Ascending aorta (tissue), 2 donors: ENCODE measurements at places on chromosomes 13 and 19. TPM values are rescaled to one million over a fixed set of nuclear protein-coding genes. Genes with fewer than 3 reads are reported as not detected.
A peak's percentile ranks its signal among the peaks of the same experiment; 100 is the strongest.

- no peak for DNase-seq
- H3K27me3 ChIP-seq: no peaks in the 10 kb centered on the region
- no peaks in the 10 kb centered on the region for H3K4me1 ChIP-seq
- no peaks in the 10 kb centered on the region for H3K36me3 ChIP-seq
- H3K4me3 ChIP-seq: no peak overlapping the region
These were observed 19.0 kb upstream of the POP4 start for GRCh38 chr19:29587059-29587458.

DNA sequence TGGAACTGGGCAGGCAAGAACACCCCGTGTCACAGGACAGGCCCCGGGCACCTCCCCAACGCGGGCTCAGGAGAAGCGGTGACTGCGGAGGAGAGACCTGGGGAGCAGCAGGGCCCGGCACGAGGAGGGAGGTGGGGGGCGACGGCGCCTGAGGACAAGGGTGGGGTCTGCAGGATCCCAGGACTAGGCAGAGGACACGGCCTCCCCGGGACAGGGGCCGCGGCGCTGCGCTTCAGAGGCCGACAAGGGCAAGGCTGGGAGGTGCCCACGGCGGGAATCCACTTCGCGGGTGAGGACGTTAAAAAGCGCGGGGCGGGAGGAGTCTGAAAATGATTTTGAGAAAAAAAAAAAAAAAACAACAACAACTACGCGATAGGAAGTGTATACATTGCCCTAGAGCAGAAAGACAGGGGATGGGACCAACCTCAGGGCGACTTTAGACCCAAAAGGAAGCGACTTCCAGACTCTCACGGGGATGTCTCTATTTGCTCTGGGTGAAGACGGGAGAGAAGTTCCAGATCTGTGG lies 44.9 kb downstream of the ZNF611 start:
- H3K27me3 ChIP-seq: no peaks in the 10 kb centered on the region
- H3K4me3 ChIP-seq: peak overlapping the region; percentile 89
- H3K36me3 ChIP-seq: peaks cover 2% of the 10 kb centered on the region
- H3K27ac ChIP-seq: peak overlapping the region; percentile 95
- H3K4me1 ChIP-seq: peaks cover 28% of the 10 kb centered on the region
- DNase-seq: no peak

- H3K4me1 ChIP-seq: no peaks in the 10 kb centered on the region
- no peak for DNase-seq
- no peaks in the 10 kb centered on the region for H3K27me3 ChIP-seq
- H3K27ac ChIP-seq: no peak overlapping the region
These were observed 152.4 kb downstream of the TEX29 start for GRCh38 chr13:111472559-111473460.

- H3K27me3 ChIP-seq: no peaks in the 10 kb centered on the region
- H3K36me3 ChIP-seq: no peaks in the 10 kb centered on the region
- peaks cover 30% of the 10 kb centered on the region for H3K4me1 ChIP-seq
- H3K4me3 ChIP-seq: no peak overlapping the region
- DNase-seq: no peak
- peak overlapping the region; percentile 70 for H3K27ac ChIP-seq
These were observed 211.7 kb upstream of the STARD13 start for GRCh38 chr13:33497146-33497845.

Gene CGB3
- total RNA-seq: not detected
